ENCODE measurements at places on chromosomes 4 and X. TPM values are rescaled to one million over a fixed set of nuclear protein-coding genes. Genes with fewer than 3 reads are reported as not detected.

SSX2B gene
- total RNA-seq = not detected

ADAMTS3 gene
- 0.36 TPM for total RNA-seq

STBD1 gene
- 2.4 TPM for total RNA-seq

JADE3 gene
- total RNA-seq = 6.8 TPM

OTUD6A gene
- total RNA-seq = not detected

ARX gene
- total RNA-seq = 0.09 TPM

GRCh38 chrX:105645667-105646357 lies 176.5 kb upstream of the NRK start:
- no peak for DNase-seq

- no peak for DNase-seq
Measured at GRCh38 chr4:94673961-94674360, 83.8 kb upstream of the BMPR1B start.

DNA sequence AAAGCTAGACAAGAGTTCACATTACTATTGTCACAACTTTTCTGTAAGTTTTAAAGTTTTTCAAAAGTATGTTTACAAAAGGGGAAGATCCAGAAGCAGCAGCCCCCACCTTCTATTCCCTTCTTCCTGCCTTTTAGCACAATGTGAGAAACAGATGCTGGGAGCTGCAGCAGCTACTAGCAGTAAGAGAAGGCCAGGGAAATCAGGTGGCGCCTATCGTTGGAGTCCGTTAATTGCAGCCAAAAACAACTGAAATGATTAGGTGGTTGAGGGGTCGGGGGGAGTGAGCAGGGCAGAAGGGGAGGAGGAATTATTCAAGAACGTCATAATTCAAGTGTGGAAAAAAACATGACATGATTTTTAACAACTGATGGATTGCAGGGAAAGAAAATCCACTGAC lies 27.4 kb downstream of the FRYL start:
- no peak for DNase-seq

DNA sequence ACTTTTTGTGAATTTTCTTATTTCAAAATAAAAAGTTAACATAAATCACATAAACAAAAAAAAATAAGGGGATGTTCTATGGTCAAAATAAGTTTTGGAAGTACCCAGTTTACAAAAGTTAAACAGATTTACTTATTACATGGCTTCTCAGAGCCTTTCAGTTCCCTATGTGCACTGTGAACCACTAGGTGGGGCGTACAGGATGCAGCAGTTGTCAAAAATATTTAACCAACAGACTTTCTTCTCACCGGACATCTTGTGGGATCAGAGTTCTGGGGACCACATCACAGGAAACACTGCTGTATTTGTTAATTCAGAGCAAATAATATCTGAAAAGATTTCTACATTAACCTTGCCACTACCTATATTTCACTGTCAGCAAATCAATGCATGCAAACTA lies 74.1 kb downstream of the SMARCA1 start:
- DNase-seq = no peak

DNA sequence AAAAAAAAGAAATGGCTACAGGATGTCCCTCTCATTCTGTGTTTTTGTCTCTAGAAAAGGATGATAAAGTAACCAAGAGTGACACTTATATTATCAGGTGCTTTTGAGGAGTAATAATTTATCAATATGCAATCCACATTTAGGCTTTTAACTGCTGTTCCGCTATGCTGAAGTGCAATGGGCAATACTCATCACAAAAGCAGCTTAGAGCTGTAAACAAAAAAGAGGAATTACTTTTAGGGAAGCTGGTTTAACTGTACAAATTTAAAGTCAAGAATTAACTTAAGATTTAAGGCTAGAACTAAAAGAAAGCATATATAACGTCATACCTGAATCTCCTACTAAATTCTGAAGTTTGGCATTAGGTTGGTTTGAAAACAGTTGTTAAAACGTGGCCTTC lies 93.5 kb upstream of the DDX3X start:
- no peak for DNase-seq

- DNase-seq = no peak
Measured at GRCh38 chr4:104449537-104449936, 45.2 kb downstream of the CXXC4 start.
